Common myeloid progenitor, CD34-positive (primary cell): ENCODE measurements at places on chromosomes 5 and 9.

- H3K27me3 ChIP-seq: peaks cover 8% of the 10 kb centered on the region
- no peaks in the 10 kb centered on the region for H3K36me3 ChIP-seq
- H3K4me1 ChIP-seq: peaks cover 17% of the 10 kb centered on the region
- H3K27ac ChIP-seq: no peak overlapping the region
Measured at GRCh38 chr9:114099669-114100270, 678 bp upstream of the KIF12 start.

DNA sequence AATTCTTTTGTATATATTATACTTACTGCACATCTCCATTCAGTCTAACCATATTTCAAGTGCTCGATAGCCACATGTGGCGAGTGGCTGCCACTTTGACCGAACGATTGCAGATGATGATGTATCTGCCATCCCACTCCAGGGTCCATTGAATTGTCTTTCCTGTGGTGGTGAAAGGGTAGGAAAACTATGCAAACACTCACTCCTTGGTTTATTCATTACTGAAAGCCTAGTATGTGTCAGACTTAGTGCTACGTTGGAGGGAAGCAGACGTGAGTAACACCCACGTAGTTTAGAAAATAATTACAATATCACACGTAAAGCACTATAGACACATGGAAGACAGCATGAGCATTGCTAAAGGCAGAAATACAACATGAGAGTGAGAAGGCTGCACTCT lies 353.7 kb downstream of the CSNK1G3 start:
- H3K36me3 ChIP-seq: no peaks in the 10 kb centered on the region
- no peaks in the 10 kb centered on the region for H3K27me3 ChIP-seq
- no peak overlapping the region for H3K4me3 ChIP-seq
- H3K4me1 ChIP-seq: no peaks in the 10 kb centered on the region
- DNase-seq: no peak

DNA sequence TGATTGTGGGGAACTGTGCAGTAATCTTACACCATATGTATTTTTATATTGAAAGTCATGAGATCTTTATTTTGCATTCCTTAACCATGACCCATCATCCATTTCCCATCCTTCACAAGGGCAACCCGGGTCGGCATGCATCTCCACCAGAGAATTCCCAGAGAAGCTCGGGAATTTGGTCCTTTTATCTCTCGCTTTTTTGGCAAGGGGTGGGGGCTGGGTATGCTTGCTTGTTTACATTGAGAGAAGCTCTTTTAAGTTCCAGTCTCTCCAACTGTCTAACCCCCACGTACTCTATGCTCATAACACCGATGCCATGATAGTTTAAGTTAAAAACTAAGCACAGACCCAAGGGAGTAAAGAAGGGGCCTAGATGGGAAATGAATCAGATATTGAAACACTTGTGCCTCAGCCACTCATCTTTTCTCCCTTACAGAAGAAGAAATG lies 109.9 kb upstream of the NFIB start:
- no peak for DNase-seq
- no peaks in the 10 kb centered on the region for H3K36me3 ChIP-seq
- H3K27ac ChIP-seq: no peak overlapping the region
- no peaks in the 10 kb centered on the region for H3K27me3 ChIP-seq
- H3K4me3 ChIP-seq: no peak overlapping the region

GRCh38 chr9:129439242-129439641 lies 181.7 kb downstream of the C9orf50 start:
- H3K27ac ChIP-seq: no peak overlapping the region
- H3K4me3 ChIP-seq: no peak overlapping the region
- H3K36me3 ChIP-seq: no peaks in the 10 kb centered on the region
- no peak for DNase-seq
